Ureter (tissue), 1 donor: ENCODE measurements at places on chromosomes 1 and 21. TPM values are rescaled to one million over a fixed set of nuclear protein-coding genes. Genes with fewer than 3 reads are reported as not detected.
A peak's percentile ranks its signal among the peaks of the same experiment; 100 is the strongest.

DNA sequence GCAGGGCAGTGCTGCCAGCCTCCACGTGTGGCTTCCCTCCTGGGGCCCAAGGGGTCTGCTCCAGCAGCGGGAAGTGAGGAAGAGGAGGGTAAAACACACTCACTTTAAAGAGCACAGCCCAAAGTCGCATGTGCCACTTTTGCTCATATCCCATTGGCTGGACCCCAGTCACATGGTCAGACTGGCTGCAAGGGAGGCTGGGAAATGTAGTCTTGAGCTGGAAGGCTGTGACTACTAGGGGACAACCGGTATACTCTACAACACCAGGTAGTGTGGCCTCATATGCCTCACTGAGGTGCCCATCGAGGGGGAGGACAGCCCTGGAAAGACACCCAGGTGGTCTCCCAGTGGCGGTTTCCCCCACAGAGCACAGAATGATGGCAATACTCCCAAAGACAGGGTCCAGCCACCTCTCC, 45.2 kb downstream of the CAMK2N1 start:
- no peak for DNase-seq

ABCB10 gene
- total RNA-seq: 13.7 TPM

ARID4B gene
- total RNA-seq: 52.9 TPM

DNA sequence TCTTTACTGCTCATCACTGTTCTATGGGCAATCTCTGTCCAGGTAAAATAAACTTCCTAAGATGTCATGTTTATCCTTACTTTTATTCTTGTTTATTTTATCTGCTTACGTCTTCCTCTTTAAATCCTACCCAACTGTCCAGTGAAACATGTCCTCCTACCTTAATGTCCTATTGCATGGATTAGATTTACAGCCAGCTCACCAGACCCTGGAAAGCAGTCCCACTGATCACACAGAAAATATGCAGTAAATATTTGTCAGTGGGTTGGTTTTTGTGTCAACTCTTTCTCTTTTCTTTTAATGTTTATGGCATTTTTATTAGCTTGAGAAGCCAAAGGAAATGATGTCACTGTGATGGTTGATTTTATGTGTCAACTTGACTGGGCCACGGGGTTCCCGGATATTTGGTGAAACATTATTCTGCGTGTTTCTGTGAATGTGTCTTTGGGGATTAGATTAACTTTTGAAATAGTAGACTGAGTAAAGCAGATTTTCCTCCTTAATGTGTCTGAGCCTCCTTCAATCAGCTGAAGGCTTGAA, 258.3 kb downstream of the SRGAP2C start:
- no peak for DNase-seq

GRCh38 chr1:95021805-95022643, 50.7 kb downstream of the ALG14 start:
- DNase-seq: no peak

MYBPH gene
- total RNA-seq: not detected

- DNase-seq: no peak
These were observed 51.7 kb downstream of the GADD45A start for GRCh38 chr1:67736750-67737149.

- DNase-seq: no peak
These were observed 186.8 kb downstream of the SMYD3 start for GRCh38 chr1:246320286-246320685.

ATP6V1G3 gene
- total RNA-seq: not detected

DNA sequence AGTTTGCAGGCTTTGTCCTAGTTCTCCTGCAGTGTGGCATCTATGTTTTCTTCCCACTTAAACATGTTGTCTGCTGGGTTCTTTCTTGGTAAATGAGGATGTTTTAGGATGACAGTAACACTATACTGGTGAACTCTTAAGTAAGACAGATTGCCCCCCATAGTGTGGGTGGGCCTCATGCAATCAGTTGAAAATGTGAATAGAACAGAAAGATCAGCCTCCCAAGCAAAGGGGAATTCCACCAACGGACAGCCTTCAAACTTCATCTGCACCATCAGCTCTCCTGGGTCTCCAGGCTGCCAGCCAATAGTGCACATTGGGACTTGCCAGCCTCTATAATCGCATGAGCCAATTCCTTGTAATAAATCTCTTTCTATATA, 10.7 kb upstream of the TARBP1 start:
- DNase-seq: no peak

GRCh38 chr21:40840401-40841125, 6.4 kb downstream of the DSCAM start:
- DNase-seq: no peak

DNA sequence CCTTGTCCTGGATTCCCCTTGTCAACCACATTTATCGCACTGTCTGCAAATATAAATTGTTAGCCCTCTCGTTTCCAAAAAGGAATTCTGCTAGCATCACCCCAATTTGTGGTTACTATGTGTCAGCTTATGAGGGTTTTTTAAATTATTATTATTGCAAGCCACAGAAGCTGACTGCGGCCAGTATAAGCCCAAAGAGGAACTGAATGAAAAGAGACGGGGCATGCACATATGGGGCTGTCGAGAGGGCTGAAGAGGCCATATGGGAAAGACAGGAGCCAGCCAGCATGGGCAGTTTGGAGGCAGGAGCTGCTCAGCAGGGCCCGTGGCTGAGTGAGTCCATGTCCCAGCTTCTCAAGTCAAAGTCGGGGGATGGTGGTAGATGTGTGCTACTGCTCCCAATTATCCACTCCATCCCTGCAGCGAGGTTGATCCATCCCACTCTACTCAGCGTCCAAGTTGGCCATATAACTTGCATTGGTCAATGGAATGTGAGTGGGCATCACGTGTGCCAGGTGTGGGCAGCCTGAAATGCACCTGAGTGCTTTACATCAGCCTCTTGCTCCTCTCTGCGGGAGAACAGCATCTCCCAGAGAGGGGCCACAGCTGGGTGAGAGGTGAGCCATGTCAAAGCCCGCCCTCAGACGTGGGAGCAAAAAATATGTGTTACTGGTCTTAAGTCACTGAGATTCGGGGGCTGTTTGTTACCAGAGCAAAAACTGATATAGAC, 37.6 kb upstream of the LDLRAP1 start:
- DNase-seq: no peak

CFAP45 gene
- total RNA-seq: 1.6 TPM

- DNase-seq: no peak
These were observed 21.6 kb downstream of the PLA2G2A start for GRCh38 chr1:19957779-19958178.

GRCh38 chr1:22846458-22846857, 126.2 kb downstream of the LACTBL1 start:
- DNase-seq: no peak

DNA sequence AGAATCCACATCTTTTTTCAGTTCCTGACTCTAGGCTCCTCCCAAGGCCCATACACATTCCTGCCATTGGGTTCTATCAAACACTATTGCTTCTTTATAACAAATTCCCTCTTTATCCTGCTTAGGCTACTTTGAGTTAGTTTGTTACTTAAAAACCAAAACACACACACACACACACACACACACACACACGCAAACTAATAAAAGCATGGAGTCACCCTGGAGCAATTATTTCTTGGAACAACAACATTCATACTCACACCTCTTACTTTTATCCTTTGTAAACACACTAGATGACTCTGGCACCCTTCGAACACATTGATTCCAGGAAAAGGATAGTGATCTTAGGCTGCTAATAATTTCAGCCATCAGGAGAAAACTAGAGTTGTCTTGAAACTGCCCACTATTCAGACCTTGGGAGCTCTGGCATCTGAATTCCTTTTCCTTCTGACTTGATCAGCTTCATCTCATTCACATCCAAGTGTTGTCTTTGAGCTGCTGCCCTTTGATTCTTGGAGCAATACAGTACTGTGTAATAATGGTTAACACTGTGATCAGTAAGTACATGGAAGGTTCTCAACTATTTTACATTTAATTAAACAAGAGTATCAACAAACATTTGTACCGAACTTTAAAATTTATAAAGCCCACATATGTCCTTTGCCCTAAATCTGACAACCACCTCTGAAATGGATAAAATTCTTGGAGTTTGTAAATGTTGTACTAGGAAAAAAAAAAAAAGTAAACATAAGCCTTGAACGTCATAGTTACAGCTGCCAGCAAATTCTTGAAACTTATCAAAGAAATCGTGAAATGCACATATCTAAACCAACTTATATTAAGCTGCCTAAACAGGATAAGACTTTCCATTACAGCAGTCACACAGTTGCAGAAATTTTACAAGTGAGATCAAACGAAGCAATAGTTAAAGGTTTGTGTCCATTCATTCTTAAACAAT, 2.8 kb upstream of the SEC22B start:
- no peak for DNase-seq

- DNase-seq: peak; percentile 70
These were observed at the start of gene SH3D21 for GRCh38 chr1:36306210-36306901. Gene SH3D21, plus strand, starts transcription at chr1:36306368. Its CDS starts 53 bp downstream, at chr1:36306421.

PLA2G2C gene
- total RNA-seq: not detected

HLX gene
- 7.5 TPM for total RNA-seq

DNA sequence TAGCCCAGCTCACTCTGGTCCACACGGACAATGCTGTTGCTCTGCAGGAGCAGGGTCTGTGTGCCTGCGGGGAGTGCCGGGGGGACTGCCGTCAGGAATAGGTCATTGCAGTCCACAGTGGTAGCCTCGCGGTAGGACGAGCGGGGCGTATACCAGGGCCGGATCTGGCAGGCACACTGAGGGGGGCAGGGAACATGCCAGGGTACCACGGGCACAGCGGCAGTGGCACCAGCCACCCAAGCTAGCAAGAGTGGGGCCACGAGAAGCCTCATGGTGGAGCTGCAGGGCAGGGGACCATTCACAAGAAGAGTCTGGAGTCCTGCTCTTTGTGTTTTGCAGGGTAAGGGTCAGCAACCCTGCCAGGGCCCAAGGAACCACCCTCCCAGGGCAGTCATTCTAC, 65.8 kb downstream of the LRRN2 start:
- DNase-seq: no peak

PRAMEF2 gene
- total RNA-seq: not detected

GRCh38 chr1:92306020-92306419, 7.2 kb downstream of the RPAP2 start:
- no peak for DNase-seq

DNA sequence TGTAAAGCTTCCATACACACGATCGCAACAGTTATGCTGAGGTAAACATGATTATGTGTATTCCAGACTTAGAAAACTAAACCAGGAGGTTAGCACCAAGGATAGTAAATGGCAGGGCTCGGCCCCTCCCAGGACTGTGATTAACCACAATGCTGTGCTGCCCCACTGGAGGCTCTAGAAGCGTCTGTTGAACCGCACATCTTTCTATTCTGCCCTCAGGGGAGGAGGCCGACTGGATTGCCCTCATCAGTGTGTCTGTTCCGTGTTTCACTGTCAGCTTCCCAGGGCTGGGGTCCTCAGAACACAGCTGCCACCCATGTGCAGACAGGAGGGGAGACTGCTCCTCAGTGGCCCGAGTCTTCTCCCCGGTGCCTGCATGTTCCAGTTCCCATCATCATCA, 12.8 kb upstream of the ASCL5 start:
- no peak for DNase-seq

DNA sequence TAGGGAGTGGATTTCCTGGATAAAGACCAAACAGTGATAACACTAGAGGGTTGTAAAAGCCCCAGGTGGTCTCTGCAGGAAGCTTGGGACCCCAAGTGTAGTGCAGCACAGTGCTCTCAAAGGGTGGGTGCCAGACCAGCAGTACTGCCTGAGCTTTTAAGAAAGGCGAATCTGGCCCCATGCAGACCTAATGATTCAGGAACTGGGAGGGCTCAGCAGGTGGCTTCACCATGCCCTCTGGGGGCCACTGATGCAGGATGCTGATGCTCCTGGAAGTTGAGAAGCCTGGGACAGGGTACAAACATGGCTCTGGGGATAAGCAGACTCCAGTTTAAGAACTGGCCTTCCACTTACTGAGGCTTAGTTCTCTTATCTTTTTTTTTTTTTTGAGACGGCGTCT, 29.1 kb upstream of the NEK2 start:
- DNase-seq: no peak

CLCA1 gene
- total RNA-seq: 0.18 TPM

- DNase-seq: no peak
These were observed 37.6 kb upstream of the CLIC4 start for GRCh38 chr1:24707687-24708086.

- DNase-seq: no peak
These were observed 105.8 kb upstream of the RAB4A start for GRCh38 chr1:229164836-229165735.

DNA sequence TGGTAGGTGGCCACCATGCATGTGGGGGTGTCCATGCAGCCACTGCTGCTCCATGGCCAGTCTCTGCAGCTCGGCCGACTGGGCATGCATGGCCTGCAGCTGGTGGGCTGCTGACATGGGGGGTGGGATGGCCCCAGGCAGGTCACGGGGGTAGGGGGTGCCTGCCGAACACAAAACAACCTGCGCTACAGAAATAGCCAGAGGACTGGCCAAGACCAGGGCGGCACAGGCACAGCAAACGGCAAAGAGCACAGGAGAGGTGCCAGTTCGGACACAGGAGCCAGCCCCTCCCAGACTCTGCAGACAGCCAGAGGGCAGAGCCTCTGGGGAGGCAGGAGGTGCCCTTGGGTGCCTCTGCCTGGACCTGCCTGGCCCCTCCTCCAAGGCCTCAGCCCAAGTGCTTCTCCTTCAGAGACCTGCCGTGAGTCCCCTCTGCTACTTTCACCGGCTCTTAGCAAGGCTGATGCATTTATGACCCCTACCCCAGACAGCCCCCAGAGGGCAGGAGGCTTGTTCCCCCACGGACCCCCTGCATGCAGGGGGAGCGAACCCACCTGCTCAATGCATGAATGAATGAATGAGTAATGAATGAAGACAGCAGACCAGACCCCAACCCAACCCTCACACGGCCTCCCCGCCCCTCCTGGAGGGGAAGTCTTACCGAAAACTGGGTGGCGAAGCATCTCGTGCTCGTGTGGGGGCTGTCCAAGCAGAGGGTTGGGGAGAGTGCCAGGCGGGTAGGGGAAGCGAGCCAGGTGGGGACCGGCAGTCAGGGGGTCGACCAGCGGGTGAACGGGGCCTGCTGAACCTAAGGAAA, 37.7 kb downstream of the SLC45A1 start:
- no peak for DNase-seq

SLAMF7 gene
- 24.0 TPM for total RNA-seq

- no peak for DNase-seq
These were observed 38.4 kb upstream of the ZNF281 start for GRCh38 chr1:200448034-200448762.

NT5C1A gene
- total RNA-seq: not detected

GRCh38 chr1:232134365-232134764, 495.6 kb downstream of the SIPA1L2 start:
- DNase-seq: no peak

FAAP20 gene
- total RNA-seq: 52.3 TPM

DNA sequence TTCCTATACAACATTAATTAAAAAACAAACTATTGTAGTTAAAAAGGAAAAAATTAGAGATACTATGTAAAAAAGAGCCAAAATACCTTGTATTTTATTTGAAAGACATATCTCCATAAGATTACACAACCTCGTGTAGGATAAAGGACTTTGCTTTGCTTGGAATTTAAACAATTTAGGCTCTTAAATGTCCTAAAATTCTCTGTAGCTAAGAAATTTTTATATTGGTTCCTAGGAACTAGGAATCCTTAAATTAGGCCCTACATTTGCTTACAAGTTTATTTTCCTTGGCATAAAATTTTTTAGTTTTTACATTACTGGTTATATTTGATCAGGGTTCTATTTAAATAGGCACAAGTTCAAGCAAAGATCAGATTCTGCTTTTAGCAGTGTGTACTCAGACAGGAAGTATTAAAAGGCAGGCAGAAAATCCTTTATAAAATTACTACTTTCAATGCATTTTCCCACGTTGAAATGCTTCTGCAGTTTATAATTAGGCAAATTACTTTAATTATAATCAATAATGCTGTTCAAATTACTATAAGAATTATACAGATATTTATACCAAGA, 3.4 kb upstream of the ANGPTL3 start:
- DNase-seq: no peak

GRCh38 chr1:43688109-43688387, 19.3 kb upstream of the ST3GAL3 start:
- DNase-seq: no peak

- no peak for DNase-seq
These were observed 36.5 kb downstream of the PUM1 start for GRCh38 chr1:31029026-31029425.
